ENCODE measurements at places on chromosomes 6 and 20. TPM values are rescaled to one million over a fixed set of nuclear protein-coding genes. Genes with fewer than 3 reads are reported as not detected.

- DNase-seq: no peak
Measured at GRCh38 chr20:24704899-24705298, 235.5 kb downstream of the SYNDIG1 start.

ASIP gene
- total RNA-seq: not detected

DNA sequence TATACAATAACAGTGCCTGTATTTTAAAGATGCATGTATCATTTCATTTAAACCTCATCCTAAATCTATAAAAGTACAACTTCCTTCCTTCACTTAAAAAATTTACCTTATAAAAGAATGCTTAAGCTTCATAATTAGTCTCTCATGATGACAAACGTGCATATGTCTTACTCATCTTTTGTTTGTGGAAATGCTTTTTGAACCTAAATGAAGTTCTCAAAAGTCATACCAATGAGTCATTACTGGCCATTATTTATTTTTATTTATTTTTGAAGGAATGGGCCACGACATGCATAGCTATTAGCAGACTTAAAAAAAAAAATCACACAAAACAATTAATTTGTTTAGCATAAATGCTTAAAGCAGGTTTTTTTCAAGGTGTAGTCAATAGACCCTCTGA, 3.7 kb downstream of the TFB1M start:
- DNase-seq: no peak

DNA sequence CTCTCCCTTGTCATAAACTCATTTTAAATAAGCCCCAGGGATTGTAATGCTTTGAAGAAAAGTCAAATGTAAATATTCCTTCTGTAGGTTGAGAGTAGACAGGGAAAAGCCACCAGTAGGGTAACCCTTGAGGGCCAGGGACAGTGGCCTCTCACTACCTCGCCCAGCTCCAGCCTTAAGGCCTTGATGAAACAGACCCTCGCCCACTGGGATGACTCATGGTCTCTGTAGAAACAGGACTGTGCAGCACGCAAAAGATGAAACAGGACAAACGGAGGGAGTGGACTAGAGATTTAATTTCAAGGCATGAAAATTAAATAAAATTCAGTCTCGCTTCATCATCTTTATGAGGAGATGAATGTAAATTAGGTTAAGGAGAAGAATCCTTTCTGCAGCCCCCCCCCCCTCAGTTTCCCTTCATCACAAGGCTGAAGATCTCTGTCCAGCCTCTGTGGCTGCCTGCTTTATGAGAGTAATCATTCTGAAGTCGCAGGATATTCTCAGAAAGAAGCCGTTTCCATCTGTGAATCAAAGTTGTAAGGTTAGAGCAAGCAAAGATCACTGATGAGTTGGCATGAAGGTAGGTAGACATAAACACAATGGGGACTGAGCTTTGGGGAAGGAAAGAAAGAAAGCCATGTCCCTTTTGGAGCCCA, 60.4 kb downstream of the TMEM200A start:
- no peak for DNase-seq

GRCh38 chr20:63177785-63178445, 38.0 kb downstream of the YTHDF1 start:
- no peak for DNase-seq

KCNQ2 gene
- not detected for total RNA-seq

MRPL18 gene
- total RNA-seq: 106 TPM

All from myocyte (in vitro differentiated cells).